ENCODE measurements at places on chromosomes 13 and 19.

DNA sequence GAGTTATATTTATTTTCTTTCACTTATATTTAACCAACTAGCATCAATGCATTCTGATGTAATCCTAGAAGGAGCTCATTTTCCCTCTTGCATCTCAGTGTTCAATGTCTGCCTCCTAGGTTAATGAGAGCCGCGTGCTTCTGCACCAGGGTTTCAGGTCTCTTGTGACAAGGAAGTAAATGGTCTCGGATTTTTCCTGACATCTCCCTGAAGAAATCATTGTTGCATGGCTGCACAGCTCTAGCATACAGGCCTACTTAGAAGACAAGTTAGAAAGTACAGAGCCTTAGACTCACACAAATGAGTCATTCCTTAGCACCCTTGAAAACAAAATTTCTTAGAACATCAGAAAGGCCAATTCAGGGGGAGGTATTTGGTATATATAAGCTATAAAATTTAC, 57.2 kb upstream of the KLF12 start:
- no peak for DNase-seq

- DNase-seq: no peak
Observed at GRCh38 chr13:80881495-80881894, 540.6 kb upstream of the SPRY2 start.

DNA sequence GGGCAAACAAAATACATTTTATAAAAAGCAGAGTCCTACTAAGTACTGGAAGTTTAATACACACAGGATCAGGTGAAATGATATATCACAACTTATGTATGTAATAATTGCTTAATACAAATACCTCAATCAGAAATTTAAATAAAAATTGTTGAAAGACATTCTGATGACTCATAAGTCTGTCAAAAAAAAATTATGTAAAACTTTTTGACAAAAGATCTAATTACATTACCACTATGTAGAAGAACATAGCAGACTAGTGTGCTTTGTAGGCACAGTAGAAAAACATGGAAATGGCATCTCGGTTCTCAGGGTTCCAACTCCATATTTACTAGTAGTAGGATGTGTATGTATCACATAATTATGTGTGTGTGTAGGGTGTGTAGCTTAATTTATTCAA, 156.2 kb downstream of the DNAJC3 start:
- no peak for DNase-seq

DNA sequence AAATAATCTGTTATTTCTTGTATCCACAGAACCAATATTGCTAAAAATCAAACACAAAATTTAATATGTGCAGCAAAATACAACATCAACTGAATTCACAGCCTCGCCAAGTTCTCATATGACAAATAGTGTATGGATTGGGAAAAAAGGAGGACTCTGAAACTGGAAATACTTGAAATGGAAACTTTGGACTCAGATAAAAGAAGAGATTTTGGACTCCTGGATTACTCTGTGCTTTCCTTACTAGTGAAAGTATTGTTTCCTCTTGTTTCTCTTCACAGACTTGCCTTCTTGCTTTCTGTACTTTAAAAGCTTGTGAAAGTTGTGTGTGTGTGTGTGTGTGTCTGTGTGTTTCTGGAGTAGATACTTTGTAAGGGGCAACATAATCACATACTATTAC, 1596.3 kb downstream of the PCDH9 start:
- no peak for DNase-seq

DNA sequence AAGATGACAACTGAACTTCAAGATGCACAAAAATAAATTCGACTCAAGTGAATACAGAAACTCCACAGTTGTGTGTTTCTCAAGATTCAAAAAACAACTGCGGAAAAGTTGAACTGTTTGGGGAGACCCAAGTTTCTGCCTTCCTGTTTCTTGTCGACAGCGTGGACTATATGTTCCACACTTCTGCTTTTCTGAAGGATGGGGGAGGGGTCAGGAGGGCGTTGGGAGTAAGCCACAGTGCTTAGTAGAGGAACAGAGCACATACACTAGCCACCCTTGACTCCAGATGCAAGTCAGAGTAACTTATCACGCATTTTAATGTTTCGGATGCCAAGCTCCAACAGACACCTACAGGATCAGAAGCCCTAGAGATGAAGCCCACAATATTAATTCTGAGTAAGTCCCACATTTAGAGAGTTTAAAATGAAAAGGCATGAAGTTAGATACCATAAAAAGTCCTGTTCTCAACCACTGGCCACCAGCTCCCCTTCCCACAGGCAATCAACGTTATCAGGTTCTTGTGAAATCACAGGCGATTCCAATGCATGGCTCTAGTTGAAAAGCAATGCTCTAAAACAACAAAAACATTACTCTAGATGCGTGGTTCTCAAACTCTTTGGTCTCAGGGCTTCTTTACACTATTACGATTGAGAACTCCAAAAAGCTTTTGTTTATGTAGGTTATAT, 4.2 kb downstream of the TUBGCP3 start:
- DNase-seq: no peak

DNA sequence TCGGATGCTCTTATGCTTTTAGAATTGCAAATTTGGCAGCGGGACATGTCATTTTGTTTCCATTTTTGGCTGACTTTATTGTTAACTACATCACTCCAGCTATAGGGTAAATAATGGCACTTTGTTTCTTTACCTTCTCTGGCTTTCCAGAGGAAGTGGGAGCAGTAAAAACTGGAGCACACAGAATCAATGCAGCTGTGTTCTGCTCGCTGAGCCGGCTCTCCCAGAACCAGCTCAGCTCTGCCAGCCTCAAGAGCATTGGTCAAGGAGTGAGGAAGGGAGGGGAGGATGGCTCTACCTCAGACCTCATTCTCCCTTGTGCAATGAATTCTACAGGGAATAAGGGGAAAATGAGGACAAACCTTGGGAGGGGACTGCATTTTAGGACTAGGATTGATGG, 50.5 kb upstream of the SPATA13 start:
- DNase-seq: no peak

GRCh38 chr19:10201176-10201575, 6.4 kb upstream of the DNMT1 start:
- DNase-seq: no peak

- no peak for DNase-seq
Observed at GRCh38 chr19:11848200-11848593, 329 bp upstream of the ZNF439 start.

DNA sequence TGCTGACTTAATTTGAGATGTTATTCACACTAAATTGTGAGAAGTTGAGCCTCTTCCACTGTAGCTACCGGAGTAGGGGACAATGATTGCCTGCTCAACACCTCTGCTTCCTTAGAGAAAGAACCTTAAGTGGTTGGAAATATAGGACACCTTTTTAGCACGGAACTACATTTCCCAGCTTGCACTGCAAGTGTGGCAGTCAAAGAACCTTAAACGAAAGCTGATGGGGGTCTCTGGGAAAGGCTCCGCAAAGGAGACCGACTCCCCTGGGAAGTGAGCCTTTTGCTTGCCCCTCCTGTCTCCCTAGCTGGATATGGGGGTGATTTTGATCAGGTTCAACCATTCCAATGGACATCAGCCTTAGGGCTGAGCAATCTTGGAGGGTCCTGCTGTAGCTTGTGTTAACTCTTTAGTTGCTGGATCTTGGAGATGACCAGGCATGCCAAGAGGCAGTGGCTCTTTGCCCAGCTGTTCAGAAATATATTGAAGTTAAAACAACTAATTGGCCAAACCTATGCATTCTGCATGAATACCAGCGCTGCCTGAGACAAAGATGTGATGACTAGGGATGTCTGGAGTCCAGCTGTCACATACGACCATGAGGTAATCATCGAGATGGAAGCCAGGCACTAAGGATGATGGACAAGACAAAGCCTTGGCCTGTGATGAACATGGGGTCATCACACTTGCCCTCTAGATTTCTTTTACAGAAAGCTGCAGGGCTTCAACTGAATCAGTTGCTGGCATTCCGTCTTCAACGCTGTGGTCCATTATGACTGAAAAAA, 286.5 kb downstream of the FOXO1 start:
- no peak for DNase-seq

DNA sequence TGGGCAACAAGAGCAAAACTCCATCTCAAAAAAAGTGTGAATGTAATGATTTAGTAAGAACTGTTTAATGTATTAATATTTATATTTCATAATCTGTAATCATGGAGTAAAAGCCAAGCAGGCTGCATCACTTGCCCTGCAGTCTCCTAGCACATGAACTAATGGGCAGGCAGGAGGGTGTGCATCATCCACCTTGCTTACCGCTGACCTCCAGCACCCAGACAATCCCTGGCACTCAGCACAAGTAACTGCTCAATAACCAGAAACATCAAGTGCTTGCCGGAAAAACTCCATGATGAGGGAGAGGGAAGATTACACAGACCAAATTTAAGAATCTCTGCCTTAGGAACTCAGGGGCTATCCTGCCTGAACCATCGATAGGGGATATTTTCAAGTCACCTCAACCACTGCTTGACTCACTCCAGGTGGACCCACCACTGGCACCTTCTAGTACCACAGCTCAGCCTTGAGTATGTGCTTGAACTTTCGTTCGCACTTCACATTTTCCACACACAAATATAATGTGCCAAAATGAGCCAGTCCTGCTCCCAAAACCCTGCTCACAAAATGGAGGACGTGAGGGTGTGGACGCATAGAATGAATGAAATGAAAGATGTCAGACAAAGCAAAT, 18.6 kb downstream of the BRD4 start:
- DNase-seq: no peak

DNA sequence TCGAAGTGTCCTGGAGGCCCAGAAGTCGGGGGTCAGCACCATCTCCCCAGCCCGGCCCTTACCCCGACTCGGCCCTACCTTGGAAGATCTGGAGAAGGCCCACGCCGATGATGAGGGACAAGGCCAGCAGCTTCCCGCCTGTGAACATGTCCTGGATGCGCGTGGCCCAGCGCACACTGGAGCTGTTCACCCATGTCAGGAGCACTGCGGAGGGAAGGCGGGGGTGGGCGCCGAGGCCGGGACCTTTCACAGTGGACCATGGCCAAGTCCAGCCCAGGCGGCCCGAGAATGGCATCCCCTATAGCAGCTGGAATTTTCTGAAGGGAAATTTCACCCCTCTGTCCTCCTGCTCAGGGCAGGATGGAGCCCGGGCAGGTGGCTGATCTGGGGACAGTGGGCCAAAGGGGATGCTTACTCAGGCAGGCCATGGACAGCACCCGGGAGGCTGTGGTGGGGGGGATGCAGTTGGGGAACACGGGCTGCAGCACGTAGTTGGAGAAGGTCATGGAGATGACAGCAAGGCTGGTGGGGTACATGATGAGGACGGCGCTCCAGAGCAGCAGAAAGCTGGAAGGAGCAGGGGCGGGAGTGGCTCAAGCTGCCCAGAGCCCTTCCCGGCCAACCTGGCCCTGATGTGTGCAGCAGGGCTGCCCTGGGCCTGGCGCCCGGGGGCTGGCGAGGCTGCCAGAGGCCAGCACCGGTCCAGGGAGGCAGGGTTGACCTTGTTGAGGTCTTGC, 13.0 kb downstream of the SLC7A10 start:
- DNase-seq: no peak

- DNase-seq: no peak
Observed at GRCh38 chr19:8367327-8368001, 3.5 kb downstream of the ANGPTL4 start.

- DNase-seq: no peak
Observed at GRCh38 chr19:37867831-37868230, 38.6 kb downstream of the WDR87 start.

- no peak for DNase-seq
Observed at GRCh38 chr13:50123002-50123401, 107.8 kb downstream of the KCNRG start.

GRCh38 chr19:7213628-7214323, 80.4 kb downstream of the INSR start:
- no peak for DNase-seq

- DNase-seq: no peak
Observed at GRCh38 chr13:111373486-111373885, 53.0 kb downstream of the TEX29 start.

DNA sequence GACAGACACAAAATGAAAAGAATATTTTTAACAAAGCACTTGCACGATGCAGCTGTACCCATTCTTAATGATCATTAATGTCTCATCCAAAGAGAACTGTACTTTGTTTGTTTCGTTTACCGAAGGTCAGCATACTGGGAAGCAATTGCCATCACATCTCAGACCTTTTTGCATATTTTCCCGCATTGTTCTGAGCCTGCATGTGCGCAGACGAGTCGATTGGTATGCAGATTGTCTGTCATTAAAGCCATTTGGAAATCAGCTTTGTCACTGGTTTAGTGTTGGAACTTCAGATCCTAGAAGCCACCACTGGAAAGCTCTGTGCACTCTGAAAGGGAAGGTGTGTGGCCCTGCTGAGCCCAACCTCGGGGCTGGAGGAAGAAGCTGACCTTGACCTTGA, 15.6 kb downstream of the SPACA7 start:
- DNase-seq: no peak

GRCh38 chr19:15923702-15924101, 10.6 kb downstream of the CYP4F11 start:
- no peak for DNase-seq

DNA sequence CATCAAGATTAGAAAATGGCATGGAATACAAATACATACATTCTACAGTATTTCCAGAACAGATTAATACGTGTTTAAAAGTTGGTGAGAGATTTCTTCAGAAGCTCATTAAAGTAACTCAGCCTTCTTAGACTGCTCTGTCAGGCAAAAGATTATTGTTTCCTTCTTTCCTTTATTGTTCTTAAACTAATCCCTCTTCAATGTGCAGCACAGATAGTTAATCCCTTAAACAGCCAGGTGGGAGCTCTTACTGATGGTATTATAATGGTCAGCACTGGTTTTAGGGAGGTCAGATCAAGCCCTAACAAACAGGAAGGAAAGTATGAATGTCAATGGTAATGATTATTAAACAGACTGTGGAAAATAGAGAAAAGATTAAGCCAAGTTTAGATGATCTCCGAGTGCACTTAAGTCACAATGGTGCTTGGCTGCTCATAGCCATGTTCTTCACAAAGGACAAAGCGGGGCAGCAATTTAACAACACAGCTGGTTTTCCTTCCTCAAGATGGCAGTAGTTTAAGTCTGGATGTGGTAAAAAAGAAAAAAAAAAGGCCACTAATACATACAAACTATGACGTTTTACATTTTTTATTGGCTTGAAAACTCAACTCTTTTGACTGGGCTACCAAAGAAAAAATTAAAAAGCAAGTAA, 992.6 kb downstream of the PCDH9 start:
- DNase-seq: no peak

GRCh38 chr13:97119943-97120342, 102.2 kb upstream of the MBNL2 start:
- no peak for DNase-seq

Measured in activated CD8-positive, alpha-beta memory T cell treated with anti-CD3 and anti-CD28 coated beads for 1 hour (primary cell).